Activated CD4-positive, alpha-beta memory T cell treated with anti-CD3 and anti-CD28 coated beads, Interleukin-2, amount 10 ng/mL, durations not matched to agents 7 days and 5 days (primary cell): ENCODE measurements at places on chromosomes 3 and 15.

- no peak for DNase-seq
Measured at GRCh38 chr3:120339362-120339761, 9.8 kb downstream of the LRRC58 start.

DNA sequence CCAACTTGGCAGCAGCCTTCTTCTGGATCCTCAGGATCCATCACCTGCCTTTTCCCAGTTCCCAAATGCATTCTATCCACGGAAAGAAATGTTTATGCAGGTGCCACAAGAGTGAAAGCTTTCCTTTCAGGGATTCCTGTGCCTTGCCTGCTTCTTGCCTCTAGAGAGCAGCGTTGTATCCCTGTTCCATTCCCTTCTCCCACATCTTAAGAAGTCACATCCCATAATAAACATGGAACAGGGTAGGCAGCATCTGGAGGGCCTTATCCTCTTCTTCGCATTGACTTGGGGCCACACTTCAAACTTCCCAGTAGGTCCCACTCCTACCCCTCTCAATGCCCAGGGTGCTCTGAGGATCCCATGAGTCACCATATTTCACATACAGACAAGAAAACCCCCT is 72.7 kb upstream of the DCLK3 start:
- DNase-seq = no peak

GRCh38 chr15:63212050-63213004 is 22.9 kb downstream of the RAB8B start:
- no peak for DNase-seq

GRCh38 chr3:57064572-57064971 is 4.1 kb downstream of the SPATA12 start:
- DNase-seq = no peak

GRCh38 chr15:88636050-88636449 is 2.8 kb upstream of the ISG20 start:
- DNase-seq = peak; percentile 79
